KBM-7 (cell line): ENCODE measurements at places on chromosomes 13 and 19.

- DNase-seq: no peak
These were observed 932 bp upstream of the TRAPPC2B start for GRCh38 chr19:57362419-57362818.

GRCh38 chr13:31722673-31723072 is 16.7 kb upstream of the RXFP2 start:
- DNase-seq: no peak

DNA sequence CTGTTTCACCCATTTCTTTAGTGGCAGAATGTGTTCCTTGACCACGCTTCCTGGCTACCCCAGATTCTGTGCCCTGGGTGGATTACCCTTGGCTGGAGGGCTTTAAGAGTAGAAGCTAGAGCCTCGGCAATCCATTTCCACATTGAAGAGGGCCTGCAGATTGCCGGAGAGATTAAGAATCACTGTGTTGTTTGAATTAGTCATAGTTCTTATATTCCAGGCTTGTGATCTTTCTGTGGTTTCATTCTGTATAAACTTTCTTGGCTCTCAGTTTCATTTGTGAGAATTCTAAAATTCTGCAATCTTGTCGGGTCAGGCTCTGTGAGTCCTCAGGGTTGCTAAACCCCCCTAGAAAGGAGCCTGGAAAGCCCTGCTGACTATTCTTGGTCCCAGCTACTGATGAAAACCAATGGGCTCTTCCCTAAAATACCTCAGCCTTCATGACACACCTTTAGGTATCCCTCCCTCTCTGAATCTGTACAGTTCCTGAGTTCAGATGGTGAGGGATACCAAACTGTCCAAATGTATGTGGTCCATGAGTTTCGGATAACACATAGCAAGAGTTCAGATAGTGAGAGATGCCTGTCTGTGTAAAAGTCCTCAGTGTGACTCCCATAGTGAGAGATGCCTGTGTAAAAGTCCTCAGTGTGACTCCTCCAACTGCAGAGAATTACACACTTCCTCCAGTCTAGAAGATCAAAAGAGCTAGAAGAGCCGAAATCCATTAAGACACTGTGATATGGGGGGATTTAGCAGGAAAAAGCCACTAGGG is 4.3 kb downstream of the PHF11 start:
- no peak for DNase-seq

DNA sequence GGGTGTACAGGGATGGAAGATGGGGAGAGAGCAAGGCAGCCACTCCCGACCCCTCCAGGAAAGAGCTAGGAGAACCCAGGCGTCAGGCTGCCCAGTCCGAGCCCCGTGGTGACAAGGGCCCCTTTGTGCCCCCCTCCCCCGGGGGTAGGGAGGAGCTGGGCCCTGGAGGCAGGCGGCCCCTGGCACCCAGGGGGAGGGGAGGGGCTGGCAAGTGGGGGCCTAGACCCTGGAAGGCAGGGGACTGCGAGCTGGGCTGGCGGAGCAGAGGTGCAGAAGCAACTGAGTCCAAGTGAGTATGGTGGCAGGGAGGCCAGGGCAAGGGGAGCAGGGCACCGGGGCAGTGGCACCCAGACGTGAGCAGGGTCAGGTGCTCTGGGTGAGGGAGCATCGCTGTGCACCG is at the start of gene MAG:
Gene MAG, plus strand, starts transcription at position 246 of the 400 bp plus-strand sequence. CDS start 3,248 bp downstream, outside the sequence.
- DNase-seq: no peak

- no peak for DNase-seq
These were observed 41.9 kb downstream of the C13orf46 start for GRCh38 chr13:113931841-113932459.

- peak; percentile 18 for DNase-seq
These were observed 93.4 kb upstream of the SLITRK1 start for GRCh38 chr13:83975655-83976165.

GRCh38 chr13:21998279-21998990 is 327.6 kb downstream of the FGF9 start:
- DNase-seq: no peak

DNA sequence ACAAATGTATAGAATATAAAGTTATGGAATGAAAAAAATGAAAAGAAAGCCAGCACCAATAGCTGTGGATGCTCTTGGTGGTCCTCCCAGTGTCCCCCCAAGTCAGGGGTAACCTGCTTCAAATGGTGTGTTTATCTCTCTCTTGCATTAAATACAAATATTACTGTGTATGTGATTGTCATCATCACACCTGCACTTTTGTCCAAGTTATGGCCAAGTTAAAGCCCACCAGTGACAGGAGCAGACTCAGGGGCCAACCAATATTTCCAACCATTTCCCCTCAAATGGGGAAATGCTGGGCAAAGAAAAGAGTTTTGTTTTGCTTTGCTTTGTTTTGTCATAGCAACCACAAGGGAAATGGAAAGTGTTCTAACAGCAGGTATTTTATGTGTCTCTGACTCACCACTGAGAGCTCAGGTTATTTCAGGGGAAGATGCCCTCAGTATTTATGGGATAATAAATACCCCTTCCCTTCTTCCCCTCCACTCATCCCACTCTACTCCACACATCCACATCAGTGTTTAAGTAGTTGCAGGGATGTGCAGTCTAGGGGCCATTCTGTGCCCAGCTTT is 133.6 kb downstream of the COL4A1 start:
- DNase-seq: no peak

GRCh38 chr19:42284591-42285341 is 15.7 kb downstream of the CIC start:
- peak; percentile 34 for DNase-seq

DNA sequence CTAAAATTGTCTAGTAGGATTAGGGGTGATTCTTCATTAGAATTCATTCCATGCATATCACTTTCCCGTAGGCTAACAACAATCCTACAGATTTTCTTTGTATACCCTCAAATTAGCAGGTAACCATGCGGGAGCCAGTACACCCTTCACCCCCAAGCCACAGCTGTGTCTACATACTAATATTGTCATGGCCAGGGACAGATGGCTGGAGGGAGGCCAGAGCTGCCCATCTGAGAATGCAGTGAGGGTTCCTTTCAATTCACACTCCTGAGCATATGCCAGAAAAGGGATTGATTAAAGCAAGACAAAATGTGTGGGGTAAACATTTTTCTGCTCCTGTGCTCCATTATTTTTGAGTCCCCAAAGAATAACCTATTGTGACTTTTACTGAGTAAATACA is 68.9 kb downstream of the FREM2 start:
- DNase-seq: no peak

DNA sequence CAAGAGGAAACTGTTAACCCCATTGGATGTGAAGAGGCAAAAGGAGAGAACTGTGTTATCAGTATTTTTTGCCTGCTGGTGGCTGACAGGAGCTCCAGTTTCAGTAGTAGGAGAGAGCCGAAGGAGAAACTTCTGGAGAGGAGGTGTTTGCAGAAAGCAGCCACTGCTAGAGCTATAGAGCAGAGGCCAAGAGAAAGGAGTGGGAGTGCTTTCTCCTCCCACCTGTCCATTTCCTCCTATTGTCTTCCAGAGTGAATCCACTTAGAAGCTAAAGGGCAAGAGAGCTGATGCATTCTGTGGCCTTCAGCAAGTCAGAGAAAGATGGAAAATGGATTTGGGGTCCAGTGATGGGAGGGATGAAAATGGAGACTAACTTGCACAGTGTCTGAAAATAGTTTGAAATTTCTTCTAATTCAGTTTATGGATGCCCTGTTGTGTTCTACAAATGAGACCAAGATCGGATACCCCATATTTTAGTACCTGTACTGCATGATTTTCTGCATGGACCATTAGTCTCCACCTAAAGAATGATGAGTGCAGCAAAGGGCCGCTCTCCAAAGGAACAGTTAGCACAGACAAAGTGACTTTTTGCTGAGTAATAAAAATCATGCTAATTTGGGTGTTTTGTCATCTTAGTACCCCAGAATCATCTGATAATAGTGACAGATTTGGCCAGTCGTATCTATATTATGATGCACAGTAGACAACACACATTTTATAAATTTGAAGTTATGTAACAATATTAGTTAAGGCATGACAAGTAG is 10.7 kb downstream of the HS6ST3 start:
- no peak for DNase-seq

GRCh38 chr19:17113127-17113785 is 37.7 kb downstream of the MYO9B start:
- DNase-seq: no peak

- no peak for DNase-seq
These were observed 6.1 kb upstream of the ZNF787 start for GRCh38 chr19:56126983-56127780.

- DNase-seq: peak; percentile 24
These were observed 36.1 kb upstream of the USPL1 start for GRCh38 chr13:30581582-30581981.

DNA sequence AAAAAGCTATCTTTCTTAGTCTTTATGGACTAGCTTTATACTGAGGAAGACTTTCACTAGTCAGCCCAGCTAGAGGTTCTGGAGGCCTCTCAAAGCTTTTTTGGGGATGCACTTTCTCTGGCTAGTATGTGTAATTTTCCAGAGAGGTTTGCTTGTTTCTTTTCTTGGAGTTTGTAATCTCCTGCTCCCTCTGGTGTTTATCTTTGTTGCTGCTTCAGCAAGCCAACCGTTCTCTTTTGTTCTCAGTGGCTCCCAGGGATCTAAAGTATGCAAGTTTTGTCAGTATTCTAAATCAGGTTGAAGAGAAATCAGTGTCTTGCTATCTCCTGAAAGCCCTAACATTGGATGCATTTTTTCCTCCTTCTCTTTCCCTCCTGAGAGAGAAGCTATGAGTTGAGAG is 121.1 kb upstream of the MYO16 start:
- DNase-seq: peak; percentile 51

DNA sequence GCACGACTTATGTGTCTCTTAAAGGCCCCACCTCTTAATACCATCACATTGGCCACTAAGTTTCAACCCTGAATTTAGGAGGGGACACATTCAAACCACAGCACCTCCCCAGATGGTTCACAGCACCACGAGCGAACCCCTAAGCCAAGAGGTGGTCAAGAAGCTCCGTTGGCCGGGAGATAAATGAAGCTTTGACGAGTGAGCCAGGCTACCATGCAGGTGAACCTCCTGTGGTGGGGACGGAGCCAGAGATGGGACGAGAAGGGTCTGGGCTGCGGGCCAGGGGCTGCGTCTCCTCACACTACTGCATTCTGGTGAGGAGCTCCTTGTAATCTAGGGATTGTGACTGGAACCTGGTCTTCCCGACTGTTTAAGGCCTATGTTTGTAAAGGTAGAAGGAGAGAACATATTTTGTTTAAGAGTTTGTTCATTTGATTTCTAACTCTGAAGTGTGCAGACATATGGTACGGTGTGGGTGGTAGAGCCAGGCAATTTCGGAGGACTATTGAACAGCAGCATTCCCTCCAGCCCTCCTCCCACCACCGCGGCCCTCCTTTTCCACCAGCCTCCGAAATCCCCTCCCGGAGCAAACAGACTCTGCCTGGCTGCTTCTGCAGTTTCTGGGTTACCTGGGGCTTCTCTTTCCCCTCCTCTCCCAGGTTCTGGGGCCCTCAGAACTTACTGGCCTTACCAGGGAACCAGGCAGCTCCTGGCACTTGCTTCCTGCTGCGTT is 31.3 kb downstream of the SIAH3 start:
- no peak for DNase-seq

GRCh38 chr19:16520986-16521624 is 21.1 kb downstream of the CHERP start:
- no peak for DNase-seq

- DNase-seq: peak; percentile 75
These were observed at the start of gene SHFL for GRCh38 chr19:10085641-10086590. TSS of gene SHFL (plus strand) at chr19:10086317. CDS start at chr19:10086428, 111 bp downstream.

GRCh38 chr19:56174086-56174485 is 1.7 kb upstream of the GALP start:
- DNase-seq: no peak

DNA sequence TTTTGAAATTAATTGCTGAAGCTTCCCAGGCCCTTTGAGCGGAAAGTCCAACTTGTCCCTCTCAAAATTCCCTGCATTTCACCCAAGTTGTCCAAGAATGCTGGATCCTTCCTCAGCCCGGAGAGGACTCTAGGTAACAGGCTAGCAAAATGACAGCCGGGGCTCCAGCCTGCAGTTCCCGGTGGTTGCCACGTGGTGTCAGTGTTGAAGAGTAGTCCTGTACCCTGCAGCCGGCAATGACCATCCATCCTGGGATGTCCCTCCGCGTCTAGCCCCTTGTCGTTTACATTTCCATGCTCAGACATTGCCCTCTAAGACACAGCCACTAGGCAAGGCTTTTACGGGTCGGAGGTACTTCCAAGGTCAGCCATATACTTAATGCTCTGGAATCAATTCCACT is 31.4 kb upstream of the MTIF3 start:
- peak; percentile 41 for DNase-seq

DNA sequence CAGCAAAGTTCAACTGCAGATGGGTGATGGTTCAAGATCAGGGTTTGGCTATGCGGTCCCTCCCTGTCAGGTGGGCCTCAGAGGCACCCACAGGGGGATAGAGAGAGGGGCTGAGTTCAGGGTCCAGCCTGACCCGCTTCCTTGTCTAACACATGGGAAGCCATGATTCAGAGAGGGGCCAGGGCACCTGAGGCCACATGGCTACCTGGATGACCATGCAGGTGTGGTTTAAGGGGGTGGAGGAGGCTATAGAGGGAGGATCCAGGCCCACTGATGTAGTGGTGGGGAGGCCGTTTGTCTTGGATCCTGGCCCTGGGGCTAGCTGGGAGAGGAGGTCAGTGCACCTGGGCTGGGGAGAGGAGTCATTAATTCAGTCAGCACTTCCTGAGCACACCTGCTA is 56.7 kb downstream of the ZNF536 start:
- no peak for DNase-seq

GRCh38 chr13:67713571-67713970 is 483.4 kb upstream of the PCDH9 start:
- DNase-seq: no peak

GRCh38 chr19:17706750-17707181 is 12.5 kb upstream of the MAP1S start:
- DNase-seq: no peak

- no peak for DNase-seq
These were observed 13.7 kb downstream of the RRAS start for GRCh38 chr19:49626226-49626625.

DNA sequence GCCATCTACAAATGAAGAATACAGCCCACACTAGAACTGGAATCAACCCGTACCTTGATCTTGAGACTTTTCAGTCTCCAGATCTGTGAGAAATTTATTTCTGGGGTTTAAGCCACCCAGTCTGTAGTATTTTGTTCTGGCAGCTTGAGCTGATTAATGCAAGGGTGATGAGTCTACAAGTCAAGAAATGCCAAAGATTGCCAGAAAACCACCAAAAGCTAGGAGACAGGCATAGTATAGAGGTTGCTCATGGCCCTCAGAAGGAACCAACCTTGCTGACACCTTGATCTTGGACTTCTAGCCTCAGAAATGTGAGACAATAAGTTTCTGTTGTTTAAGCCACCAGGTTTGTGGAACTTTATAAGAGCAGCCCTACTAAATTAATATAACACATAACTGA is 428.2 kb upstream of the KLF12 start:
- DNase-seq: no peak

DNA sequence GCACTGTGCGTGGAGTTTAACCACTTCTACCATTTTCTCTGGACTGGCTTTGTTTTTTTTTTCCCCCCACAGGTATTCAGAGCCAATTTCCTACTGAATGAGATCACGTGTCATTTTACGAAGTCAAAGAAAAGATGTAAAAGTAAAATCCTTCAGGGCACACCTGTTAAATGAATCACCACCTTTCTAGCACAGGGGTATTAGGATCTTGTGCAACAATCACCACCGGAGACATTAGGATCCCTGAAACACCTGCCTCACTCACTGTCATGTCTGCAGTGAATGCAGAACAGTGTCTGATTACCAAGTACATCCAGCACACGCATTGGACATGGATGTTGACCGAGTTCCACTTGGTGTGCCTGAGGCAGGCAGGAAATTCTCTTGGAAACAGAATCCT is 17.2 kb downstream of the BRD4 start:
- no peak for DNase-seq

- no peak for DNase-seq
These were observed 8.6 kb downstream of the KPNA3 start for GRCh38 chr13:49783865-49784264.

GRCh38 chr19:11813703-11814028 is 407 bp upstream of the ZNF440 start:
- no peak for DNase-seq
